ENCODE measurements at places on chromosomes 7 and 10.

DNA sequence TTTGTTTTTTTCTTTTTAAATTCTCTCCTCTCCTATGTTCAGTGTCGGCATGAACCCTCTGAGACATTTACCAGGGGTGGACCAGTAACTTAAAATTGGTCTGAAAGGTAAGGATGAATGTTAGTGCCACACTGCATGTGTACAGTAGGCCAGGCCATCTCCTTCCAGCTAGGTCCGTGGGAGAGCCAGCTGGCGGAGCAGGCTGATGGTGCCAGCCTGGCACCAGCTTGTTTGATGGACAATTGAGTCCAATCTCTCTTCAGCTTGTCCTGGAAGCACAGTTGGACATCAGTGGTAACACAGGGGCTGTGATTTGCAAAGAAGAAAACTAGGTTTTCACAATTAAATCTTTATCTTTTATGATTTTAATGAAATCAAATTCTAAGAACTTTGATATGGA, 136.5 kb downstream of the CNNM2 start:
- no peak for DNase-seq

DNA sequence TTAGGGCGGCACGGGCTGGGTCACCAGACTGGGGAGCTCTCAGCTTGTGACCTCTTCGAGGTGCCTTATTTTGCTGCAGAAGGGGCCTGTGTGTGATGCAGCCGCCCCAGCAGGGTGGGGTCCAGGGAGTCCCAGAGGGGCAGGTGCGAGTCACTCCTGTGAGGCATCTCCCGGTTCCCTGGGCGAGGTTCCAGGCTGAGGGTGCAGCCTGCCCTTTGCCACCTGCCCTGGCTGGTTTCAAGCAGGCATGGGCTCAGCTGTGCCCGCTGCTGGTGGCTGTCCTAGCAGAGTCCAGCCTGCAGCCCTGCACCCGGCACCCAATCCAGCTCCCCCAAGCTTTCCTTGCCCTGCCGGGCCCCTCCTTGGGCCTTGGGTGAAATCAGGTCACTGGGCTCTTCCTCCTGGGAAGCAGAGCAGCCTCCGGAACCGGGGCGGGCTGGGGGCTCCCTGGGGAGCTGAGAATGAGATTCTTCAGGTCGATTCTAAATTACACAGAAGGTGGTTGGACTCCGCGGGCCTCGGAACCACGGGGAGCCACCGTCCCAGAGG, 64.8 kb downstream of the PWWP2B start:
- DNase-seq = no peak

DNA sequence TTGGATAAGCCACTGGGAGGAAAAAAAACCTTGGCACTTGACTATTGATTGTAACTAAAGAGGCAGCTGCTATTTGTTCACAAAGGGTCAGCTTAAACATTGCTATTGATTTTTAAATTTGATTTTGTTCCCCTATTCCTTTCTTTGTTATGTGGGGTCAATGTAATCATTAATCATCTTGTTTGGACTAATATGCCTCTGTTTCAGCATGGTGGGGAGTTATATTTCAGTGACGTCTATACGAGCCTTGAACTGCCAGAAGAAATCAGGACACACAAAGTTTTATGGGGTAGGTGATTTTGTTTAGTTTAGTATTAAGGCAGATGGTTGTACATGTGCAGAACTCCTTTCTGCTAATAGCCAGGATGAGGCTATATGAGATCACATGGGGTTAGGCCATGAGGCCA, 7.5 kb downstream of the AS3MT start:
- DNase-seq = no peak

DNA sequence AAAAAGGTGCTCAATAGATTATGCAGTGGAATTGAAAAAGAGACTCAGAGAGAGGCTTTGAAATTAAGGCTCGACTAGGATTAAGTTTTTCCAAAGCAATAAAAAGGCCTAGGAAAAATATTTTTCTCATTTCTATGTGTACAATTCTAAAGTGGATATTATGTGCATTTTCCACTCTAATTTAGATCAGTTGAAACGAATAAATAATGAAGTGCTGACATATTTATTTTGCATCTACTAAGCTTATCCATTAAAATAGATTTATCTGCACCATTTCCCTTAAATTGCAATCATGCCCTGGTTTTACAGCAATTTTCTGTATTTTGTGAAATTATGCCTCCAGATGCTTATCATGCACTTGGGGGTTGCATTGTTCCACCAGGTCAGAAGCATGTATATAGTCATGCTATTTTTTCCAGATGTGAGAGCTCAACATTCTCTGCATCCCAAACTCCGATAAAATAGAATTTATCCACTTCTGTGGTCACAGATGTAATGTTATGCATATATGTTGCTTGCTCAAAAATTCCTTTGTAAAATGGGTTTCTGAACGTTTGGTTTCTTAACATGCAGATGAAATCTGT, 18.3 kb downstream of the FIGNL1 start:
- no peak for DNase-seq

DNA sequence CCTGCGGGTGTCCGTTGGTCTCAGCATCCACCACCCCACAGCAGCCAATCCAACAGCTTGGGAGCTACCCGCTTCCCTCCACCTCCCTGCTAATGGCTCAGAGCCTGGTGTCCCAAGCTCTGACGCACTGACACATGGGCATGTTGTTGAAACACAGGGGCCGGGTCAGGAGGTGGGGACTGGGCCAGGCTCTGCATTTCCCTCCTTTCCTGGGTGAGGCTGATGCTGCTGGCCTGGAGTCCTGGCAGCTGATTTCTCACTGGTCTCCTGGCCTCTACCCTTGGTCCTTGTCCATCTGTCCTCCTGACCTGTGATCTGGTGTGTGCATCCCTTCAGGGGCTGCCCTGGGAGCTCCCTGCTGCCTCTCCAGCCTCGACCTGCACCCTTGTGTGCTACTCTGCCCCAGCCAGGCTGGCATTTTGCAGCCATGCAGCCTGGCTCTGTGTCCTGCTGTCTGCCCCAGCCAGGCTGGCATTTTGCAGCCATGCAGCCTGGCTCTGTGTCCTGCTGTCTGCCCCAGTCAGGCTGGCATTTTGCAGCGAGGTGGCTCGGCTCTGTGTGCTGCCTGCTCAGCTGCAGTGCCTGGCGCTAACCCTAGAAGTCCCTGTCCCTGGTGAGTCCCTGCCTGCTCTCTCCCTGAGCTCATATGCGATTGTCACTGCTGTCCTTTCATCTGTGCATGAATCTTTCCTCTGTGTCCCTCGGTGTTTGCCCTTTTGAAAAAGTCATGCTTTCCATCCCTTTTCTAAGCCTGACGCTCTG, 14.0 kb downstream of the AMZ1 start:
- DNase-seq = no peak

GRCh38 chr7:111089822-111090426, 1.0 kb upstream of the LRRN3 start:
- DNase-seq = no peak

GRCh38 chr7:26049081-26049480, 102.9 kb upstream of the NFE2L3 start:
- DNase-seq = no peak

GRCh38 chr7:33815336-33815735, 90.0 kb upstream of the BMPER start:
- no peak for DNase-seq

DNA sequence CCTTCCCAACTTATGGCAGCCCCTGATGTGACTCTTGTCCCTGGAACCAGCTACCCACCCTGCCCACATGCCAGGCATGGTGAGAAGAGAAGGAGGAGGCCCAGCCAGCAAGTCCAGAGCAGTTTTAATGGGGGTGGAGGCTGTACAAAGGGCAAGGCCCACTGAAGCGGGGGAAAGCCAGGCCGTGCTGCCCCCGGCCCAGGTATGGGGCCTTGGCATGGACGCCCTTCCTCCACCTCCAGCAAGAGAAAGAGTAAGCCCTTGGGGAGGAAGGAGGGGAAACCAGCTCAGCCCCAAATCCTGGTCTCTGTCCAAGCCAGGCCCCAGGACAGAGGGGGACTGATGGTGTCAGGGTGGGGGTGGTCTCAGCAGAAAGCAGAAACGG, 7.0 kb downstream of the NFKB2 start:
- DNase-seq = no peak

GRCh38 chr7:31679574-31680305, 7.3 kb upstream of the PPP1R17 start:
- no peak for DNase-seq

Data from stimulated activated CD4-positive, alpha-beta T cell treated with anti-CD3 and anti-CD28 coated beads, Interleukin-2, amount 100 ng/mL, for 24 hours (primary cell).